ENCODE measurements at places on chromosomes 4 and X.

GRCh38 chr4:178081176-178081575 lies 638.9 kb upstream of the AGA start:
- no peak for DNase-seq

- peak; percentile 22 for DNase-seq
Observed at GRCh38 chr4:48943387-48943786, 36.8 kb upstream of the OCIAD2 start.

DNA sequence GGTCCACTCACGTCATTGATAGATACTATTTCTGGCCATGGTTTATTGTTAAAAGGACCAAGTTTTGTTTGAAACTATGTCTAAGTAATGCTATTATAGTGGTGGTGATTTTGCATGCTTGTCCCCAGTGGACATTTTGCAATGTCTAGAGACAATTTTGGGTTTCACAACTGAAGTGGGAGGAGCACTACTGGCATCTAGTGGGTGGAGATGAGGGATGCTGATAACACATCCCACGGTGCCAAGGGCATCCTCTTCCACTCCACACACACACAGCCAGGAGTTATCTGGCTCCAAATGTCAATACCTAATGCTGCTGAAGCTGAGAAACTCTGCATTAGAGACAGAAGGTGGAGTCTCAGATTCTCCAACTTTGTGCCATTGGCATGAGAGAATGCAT lies 131.2 kb downstream of the FRMPD4 start:
- no peak for DNase-seq

- DNase-seq: no peak
Observed at GRCh38 chr4:47852136-47852535, 14.3 kb upstream of the CORIN start.

DNA sequence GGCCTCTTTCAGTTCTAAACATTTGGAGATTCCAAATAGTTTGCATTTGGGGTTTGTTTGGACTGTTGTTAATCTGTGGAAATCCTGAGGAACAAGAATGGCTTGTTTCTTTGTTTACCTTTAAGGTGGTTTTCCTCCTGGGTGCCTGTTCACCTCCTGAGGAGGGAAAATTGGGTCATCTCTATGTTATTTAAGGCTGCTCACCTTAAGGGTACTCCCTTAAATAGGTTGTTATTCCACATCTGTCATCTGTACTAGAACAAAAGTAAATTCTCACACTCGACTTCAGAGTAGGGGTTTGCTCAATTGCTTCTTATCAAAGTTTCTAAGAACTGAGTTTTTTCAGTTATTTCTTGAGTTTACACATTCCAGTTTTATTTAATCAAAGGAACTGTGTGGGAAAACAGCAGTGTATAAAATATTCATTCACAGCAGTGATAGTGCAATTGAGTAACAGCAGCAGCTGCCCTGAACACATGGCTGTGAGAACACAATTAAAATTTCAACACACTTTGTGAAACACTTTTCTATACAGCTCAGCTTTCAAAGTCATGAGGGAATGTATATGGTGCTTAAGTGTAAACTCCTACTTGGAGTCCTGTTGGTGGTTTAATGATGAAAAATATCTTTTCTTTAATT lies 238.5 kb upstream of the PGRMC2 start:
- no peak for DNase-seq

- no peak for DNase-seq
Observed at GRCh38 chr4:183527326-183527725, 22.5 kb downstream of the ING2 start.
